ENCODE measurements at places on chromosomes 3 and 15.
A peak's percentile ranks its signal among the peaks of the same experiment; 100 is the strongest.

- no peak for DNase-seq
These were observed 250.6 kb downstream of the RYR3 start for GRCh38 chr15:33561407-33561806.

GRCh38 chr3:170323331-170323730 is 34.2 kb upstream of the SKIL start:
- DNase-seq: no peak

DNA sequence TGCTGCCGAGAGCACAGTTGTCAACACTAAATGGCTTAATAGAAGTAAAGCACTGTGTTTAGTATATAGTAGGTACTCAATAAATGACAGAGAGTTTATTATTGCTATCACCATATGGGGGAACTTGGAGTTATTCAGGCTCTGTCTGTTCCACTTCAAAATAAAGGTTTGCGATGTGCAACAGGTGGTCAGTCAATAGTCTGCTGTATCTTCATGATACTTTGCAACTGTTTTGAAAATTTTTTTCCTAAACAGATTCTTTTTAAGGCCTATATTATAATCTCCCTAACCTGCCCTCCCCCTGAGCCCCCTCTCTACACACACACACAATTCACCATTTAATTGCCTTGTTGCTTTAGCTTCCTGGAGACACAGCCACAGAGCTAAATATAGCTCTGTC is 164.7 kb upstream of the NR2F2 start:
- no peak for DNase-seq

GRCh38 chr3:141233457-141234161 is 2.0 kb downstream of the PXYLP1 start:
- DNase-seq: no peak

GRCh38 chr3:14439501-14440167 is 37.2 kb downstream of the SLC6A6 start:
- no peak for DNase-seq

DNA sequence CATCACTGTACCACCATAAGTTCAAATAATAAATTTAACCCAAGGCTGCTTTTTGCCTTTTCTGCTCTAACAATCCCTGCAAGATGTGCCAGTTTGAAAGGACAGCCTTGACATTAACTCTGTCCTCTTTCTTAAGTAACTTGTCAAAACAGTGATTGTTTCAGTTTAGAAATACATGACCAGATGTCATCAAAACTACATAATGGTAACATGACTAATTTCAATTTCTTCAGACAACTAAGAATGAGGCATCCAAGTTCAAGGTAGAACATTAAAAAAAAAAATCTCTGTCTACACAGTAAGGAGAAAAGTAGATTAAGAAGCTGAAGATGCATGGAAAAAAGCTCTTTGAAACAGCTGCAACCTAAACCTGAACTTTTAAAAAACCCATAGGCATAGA is 47.4 kb downstream of the SHQ1 start:
- DNase-seq: no peak

DNA sequence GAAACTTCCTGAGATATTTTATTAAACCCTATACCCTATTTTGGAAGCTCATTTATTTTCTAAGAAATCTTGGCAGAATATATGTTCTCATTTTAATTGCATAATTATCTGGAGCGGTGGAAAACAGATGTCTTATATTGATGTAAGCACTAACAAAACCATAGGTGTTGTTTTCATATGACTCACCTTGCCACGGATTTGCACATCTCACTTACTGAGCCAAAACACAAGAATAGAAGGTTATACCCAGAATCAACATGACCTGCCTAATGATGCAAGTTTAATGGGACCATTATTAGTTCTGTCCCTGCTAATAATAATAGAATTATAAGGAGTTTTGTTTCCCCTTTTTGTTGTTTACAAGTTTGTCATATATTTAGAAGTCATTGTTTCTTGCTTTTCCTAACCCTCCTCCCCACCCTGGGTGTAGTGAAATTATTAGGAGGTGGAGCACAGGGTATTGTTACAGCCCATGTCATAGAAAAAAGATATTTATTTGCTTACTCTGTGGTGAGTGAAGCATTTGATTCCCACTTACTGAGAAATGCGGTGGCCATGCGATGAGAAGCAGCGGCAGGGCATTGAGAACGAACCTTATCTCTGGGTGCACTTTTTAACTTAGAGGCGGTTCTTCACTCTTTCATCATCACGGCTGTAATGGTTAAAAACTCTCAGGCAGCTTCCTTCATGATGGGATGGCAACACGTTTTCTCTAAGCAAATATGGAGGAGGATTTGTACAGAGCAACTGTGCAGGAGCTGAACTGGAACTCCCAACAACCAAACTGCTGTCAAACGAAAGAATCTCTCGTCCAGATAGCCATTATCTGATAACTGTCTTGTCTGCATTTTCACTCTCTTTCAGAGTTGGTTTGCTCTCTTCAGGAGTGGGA is 521 bp downstream of the IL5RA start:
- no peak for DNase-seq

DNA sequence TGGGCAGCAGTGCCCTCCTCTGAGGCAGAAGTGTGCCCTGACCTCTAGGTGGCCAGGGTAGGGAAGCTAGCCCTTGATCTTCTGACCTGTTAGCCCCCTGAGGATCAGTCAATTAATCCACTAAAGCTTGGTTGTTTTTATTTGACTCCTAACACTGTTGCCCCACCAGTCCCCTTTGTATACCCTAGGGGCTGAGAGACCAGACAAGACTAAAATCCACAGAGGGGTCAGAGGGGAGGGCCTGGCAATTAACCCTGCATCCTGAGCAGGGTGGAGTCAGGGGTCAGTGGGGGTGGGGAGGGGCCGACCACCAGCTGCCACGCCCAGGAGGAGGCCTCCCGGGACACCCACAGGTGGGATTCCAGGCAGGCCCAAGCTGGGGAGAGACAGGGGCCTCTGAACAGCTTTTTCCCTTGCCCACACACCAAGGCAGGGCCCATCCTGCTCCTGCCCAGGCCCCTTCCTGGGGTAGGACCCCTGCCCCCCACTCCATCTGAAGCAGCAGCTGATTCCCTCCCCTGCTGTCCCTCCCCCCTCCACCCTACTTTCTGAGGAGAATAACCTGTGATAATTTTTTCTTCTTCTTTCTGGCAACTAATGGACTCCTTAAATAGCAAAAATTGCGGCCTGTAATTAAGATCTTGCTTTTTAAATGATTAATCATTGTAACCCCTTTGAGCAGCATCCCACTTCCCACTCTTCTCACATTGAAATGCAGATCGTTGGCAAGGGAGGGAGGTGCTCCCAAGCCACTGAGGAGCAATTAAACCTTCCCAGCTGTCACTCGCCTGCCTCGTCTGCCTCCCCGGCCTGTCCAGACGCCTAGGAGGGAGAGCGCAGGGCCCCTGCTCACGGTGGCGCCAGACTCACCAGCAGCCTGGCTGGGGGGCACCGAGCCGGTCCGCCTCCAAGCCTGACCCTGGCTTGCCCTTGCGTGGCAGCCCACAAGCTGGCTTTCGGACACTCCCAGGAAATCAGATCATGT is 51.9 kb downstream of the RHCG start:
- DNase-seq: no peak

- DNase-seq: no peak
These were observed 2.3 kb upstream of the DNAH1 start for GRCh38 chr3:52313774-52314188.

GRCh38 chr3:48634661-48635221 is 520 bp downstream of the SLC26A6 start:
- DNase-seq: peak; percentile 6

GRCh38 chr3:158991146-158991705 is 189.4 kb downstream of the MFSD1 start:
- DNase-seq: no peak

GRCh38 chr3:143287403-143287802 is 167.8 kb downstream of the CHST2 start:
- peak; percentile 62 for DNase-seq

DNA sequence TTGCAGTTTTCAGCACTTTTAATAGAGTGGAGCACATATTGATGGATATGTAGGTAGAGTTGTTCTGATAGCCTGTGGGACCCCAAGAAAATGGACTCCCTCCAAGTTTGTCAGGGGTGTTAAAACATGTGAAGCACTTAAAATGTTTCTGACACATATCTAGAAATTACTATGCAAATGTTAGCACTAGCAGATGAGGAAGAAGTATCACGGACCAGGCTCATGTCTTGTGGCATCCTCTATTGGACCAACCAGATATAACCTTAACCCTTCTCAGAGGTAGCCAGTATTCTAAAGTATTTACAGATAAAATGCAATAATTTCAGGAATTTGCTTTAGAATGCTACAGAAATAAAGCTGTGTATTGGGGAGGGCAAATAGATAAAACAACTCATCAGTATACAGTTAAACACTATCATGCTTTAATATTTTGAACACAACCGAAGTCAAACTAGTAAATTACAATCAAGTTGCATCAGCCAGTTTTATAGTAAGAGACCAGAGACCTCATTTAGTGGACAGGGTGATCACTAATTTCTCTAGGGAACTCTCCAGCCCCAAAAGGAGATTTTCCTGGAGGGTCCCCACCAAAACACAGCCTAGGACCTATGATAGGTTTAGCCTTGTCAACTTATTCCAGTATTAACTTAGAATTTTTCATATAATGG is 57.2 kb upstream of the FBN1 start:
- no peak for DNase-seq

DNA sequence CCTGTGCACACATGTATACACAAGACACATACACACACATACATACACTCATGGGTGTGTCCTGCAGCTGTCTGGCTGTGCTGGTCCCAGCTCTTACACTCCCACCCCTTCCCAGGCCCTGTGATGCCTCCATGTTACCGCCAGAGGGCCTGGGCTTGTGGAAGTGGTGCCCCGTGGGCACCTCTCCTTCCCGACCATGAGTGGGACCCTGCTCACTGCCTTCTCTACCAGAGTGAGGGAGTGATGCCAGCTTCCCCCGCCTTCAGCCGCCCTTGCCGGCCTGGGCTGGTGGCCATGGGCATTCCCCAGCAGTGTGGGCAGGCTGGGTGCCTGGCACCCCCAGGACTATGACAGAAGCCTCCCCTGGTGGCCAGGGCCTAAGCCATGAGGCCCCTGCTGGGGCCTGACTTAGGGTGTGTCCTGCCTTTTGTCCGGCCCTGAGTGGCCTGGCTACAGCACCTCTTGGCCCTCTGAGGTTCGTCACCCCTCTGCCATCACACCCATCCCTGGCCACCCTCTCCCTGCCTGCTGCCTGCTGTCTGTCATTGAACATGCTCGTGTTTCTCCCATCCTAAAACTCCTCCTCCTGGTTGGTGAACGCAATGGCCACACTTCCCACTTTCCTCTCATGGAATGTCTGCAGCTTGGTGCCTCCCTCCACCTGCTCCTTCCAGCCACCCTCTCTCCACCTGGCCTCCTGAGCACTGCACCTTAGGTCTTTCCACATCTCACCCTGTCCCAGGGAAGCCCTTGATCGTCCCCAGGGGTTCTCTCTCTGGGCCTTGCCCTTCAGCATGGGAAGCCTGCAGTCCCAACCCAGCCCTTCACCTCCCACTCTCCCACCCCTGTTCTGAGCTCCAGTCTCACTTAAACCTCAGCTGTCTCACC is 14.6 kb downstream of the HDAC11 start:
- DNase-seq: peak; percentile 80

DNA sequence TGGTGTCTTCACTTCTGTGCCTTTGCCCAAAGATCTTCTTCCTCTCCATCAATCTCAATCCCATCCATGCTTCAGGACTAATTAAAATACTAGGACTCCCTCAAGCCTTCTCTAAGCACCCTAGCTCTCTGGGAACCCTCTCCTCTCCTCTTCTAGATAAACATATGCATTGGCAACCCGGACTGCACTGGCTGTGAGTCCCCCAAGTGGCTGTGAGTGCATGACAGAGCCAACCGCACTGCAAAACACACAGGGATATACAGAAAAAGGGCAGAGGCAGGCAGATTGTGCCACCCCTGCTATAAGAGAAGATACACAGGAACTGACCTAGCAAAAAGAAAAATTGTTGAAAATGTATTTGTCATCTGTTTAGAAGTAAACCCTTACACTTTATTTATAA is 457.1 kb downstream of the MFSD1 start:
- no peak for DNase-seq

DNA sequence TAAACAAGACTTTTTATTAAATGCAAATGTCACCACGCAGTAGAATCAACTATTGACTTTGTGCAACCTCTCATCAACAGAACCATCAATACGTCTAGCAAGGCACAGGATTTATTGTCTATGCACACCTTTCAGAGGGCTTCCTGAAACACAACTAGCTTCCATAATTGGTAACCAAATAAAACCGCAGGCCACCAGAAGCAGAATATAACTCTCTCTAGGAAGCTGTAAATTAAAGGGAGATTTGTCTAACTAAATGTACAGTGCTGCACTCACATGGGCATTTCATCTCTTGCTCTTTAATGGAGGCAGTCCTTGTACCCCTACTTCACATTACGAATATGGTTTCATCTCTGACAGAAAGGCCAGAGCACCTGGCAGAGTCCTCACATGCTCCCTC is 93.0 kb downstream of the FHIT start:
- no peak for DNase-seq

DNA sequence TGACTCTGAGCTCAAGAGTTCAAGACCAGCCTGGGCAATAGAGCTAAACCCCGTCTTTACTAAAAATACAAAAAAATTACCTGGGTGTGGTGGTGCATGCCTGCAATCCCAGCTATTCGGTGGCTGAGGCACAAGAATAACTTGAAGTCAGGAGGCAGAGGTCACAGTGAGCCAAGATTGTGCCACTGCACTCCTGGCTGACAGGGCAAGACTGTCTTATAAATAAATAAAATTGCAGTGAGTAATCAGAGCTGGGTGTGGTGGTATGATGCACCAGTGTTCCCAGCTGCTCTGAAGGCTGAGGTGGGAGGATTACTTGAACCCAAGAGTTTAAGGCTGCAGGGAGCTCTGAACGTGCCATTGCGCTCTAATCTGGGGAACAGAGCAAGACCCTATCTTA is 55.9 kb upstream of the GCNT3 start:
- no peak for DNase-seq

DNA sequence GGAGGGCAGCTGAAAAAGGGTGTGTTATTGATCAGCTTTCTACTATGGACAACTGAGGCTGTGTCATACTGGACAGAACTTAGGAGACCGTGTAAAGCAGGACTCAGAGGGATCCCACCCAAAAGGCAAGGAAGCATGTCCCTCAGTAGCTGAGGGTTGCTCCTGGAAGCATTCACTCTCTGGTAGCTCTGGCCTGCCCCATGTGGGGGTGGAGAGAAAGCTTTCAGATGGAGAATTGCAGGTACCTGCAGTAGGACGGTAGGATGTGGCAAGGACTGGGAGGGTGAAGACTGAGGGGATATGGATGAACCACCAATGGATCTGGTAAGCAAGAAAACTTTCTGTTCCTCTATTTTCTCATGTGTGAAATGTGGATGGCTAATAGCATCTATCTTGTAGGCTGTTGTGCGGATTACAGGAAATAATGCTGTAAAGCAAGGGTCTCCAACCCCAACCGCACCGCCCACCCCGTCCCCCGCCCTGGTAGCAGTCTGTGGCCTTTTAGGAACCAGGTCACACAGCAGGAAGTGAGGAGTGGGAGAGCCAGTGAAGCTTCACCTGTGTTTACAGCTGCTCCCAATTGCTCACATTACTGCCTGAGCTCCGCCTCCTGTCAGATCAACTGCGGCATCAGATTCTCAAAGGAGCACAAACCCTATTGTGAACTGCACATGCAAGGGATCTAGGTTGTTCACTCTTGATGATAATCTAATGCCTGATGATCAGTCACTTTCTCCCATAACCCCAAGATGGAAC is 157.7 kb upstream of the PROK2 start:
- no peak for DNase-seq

- no peak for DNase-seq
These were observed 15.0 kb downstream of the MBNL1 start for GRCh38 chr3:152283492-152284381.

GRCh38 chr3:13008155-13008995 is 64.9 kb downstream of the IQSEC1 start:
- DNase-seq: no peak

GRCh38 chr3:165658027-165658426 is 179.2 kb downstream of the BCHE start:
- no peak for DNase-seq
